ENCODE measurements at places on chromosomes 1 and 21.

GRCh38 chr1:39129514-39129913 lies 75.0 kb upstream of the MACF1 start:
- DNase-seq, result no peak

DNA sequence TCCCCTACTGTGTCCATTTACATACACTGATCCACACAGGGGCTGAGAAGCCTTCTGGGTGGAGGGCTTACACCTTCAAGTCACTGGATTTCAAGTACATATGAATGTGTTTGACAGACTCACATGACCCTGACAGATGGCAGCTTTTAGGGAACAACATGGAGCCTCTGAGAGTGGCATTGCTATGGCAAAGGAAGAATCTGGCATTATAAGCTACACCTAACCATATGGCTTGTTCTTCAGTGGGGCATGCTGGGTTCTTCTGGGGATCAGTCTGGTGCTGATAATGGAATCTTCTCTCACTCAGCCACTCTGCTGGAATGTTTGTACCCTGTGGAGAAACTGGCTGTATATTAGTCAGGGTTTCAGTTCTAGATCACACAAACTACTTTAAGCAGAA lies 68.5 kb upstream of the PDE4B start:
- peak; percentile 96 for DNase-seq

GRCh38 chr1:1124508-1124785 lies 8.6 kb upstream of the C1orf159 start:
- no peak for DNase-seq

- no peak for DNase-seq
Measured at GRCh38 chr1:178768423-178768822, 43.4 kb downstream of the RALGPS2 start.

- DNase-seq, result no peak
Measured at GRCh38 chr21:29185172-29185571, 54.7 kb downstream of the MAP3K7CL start.

DNA sequence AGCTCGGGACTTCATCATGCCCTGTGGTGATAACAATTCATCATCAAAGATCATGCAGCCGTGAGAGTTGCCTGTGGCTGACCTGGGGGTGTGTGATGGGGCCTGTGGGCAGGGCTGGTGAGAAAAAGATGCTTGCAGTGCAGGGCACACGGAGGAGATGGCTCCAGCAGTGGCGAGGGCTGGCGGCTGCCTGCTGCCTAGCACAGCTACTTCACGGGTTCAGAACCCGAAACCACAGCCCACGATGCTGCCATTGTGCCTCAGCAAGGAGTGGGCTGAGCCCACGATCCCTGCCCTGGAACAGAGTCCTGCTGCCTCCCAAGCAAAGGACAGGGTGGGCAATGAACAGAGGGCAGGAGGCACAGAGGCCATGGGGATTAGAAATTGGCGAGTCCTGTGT lies 631 bp upstream of the KRTAP10-9 start:
- no peak for DNase-seq

- no peak for DNase-seq
Measured at GRCh38 chr1:169200319-169200718, 93.8 kb downstream of the ATP1B1 start.

DNA sequence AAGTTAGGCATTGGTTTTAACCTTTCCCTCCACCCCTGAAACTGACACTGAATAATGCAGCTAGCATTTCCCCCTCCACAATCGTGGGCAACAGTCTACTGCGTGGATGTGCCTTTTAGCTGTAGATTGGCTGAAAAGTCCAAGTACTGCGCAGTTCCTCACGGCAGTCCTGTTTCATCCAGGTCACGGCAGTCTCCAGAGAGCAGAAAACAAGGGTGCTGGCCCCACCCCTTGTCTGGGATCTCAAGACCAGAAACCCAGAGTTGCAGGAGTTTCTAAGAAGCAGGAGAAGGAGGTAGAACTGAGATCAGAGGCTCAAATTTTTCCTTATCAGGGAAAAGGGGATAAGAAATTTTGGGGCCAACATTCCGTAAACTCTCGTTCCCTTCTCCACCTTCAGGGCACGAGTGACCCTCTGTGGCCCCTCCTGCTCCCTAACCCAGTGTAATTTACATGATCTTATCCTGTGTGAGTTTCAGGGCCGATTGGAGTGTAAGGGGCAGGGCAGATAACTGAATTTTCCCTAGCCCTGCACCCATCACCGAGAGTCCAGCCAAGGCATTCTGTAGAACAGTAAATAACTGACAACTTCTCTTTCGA lies 25.9 kb upstream of the PLA2G2C start:
- no peak for DNase-seq

DNA sequence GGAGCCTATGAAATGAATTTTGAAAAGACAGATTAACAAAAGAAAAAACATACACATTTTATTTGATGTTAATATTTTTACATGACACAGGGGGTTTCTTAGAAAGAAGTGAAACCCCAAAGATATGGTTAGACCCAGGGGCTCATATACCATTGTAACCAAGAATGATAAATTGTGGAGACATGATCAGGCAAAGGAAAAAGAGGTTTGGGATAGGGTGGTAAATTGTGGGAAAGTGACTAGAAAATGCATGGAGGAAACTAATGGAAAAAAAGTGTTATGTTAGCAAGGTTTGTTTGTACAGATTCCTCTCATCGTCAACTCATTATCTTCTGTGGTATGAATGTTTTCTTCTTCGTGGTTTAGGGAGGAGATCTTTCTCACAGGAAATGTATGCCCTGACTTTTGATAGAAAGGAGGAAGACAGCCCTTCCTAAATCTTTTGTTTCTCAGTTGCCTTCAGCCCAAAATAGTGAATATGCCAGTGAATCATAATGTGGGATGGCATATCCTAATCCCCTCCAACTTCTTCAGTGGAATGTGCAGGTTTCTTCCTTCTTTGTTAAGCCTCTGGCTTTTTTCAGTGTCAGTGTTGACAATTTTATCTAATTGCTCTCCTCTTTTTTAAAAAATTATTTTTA lies 140.4 kb upstream of the UBE2U start:
- DNase-seq, result no peak

DNA sequence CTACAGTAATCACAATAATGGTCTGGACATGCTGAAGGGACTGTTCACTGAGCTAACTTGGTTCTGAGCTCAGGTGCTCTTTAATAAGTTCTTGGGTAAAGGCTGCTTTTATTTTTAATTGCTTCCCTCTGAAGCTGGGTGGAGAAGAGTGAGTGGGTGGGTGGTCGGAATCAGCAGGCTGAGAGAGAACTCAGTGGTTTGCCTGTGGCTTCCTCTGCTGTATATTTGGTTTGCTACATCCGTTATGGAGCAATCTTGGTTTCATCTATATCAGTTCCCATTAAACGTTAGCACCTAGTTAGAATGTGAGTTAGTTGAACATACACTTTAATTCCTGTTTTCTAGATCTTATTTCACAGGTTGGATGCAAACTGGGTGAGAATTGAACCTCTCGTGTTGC lies 23.3 kb downstream of the CNIH4 start:
- no peak for DNase-seq

- no peak for DNase-seq
Measured at GRCh38 chr21:42294273-42294880, 20.8 kb downstream of the TFF3 start.

GRCh38 chr1:6544831-6545230 lies 9.5 kb downstream of the NOL9 start:
- DNase-seq, result no peak

GRCh38 chr1:52733368-52733767 lies 7.1 kb downstream of the ZYG11B start:
- DNase-seq, result no peak

DNA sequence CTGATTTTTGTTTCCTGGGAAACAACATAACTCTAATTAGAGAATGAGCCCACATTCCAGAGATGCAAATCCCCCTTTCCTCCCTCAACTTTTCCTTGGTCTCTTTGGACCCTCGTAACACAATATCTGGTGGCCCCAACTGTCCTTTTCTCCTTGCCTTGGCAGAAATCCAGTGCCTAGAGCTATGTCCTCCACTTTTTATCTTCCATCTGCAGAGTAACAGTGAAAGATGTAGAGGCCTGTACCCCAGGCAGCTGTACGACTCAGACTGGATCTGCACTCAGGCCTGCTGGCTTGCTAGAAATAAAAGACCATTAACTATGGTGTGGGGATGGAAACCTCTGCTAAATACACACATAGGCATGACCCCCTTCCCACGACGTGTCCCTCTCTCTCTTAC lies 72.0 kb downstream of the WARS2 start:
- no peak for DNase-seq

DNA sequence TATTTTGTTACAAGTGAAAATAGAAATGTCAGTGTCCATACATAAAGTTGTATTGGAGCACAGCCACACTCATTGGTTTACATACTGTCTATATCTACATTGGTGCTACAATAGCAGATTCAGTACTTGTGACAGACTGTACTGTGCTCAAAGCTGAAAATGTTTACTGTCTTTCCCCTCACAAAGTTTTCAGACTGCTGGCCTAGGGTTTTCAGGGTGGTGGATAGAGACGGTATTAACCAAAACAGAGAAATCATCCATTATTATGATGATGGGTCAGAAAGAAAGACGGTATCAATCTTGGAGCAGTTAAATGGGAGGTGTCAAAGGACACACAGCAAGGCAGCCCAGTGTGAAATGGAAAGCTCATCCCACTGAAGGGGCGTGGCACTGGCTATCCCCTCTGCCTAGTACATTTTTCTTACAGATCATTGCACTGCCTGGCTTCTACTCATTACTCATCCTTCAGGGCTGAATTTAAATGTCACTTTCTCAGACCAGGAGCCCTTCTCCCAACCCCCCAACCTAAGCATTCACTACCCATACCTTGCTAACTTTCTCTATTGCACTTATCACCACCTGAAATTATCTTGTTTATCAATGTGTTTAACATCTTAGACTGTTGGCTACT lies 10.2 kb downstream of the JAK1 start:
- DNase-seq, result no peak

- no peak for DNase-seq
Measured at GRCh38 chr1:184462990-184463389, 76.2 kb downstream of the C1orf21 start.

DNA sequence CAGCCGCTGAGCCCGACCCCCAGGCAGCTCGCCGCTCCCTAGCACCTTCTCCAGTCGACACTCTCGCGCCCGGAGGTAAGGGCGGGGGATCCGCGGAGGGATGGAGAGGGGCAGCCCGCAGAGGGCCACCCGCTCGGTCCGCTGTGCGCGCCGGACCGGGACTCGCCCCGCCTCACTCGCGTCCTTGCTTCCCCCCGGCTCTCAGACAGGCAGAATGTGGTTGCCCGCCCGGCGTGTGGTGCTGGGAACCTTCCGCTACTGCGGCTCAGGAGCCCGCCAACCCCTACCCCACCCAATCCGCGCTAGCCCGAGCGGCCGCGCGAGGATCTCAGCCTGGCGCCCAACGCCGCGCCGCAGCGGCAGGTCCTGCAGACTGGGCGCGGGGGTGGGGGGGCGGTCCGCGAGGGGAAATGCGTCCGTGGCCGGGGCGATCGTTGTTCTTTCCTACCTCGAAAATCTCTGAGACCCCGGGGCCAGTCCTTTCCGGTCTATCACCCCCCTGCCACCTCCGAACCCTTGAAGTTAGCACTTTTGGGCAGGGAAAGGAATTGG lies 404 bp downstream of the LRRC8C start:
- no peak for DNase-seq

DNA sequence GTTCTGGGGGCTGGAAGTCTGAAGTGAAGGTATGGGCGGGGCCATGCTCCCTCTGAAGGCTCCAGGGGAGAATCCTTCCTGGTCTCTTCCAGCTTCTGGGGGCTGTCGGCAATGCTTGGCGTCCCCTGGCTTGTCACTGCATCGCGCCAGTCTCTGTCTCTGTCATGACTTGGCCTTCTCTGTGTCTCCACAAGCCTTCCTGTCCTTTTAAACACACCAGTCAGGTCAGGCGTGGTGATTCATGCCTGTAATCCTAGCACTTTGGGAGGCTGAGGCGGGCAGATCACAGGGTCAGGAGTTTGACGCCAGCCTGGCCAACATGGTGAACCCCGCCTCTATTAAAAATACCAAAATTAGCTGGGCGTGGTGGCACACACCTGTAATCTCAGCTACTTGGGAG lies 125.3 kb downstream of the ACTL8 start:
- DNase-seq, result no peak

DNA sequence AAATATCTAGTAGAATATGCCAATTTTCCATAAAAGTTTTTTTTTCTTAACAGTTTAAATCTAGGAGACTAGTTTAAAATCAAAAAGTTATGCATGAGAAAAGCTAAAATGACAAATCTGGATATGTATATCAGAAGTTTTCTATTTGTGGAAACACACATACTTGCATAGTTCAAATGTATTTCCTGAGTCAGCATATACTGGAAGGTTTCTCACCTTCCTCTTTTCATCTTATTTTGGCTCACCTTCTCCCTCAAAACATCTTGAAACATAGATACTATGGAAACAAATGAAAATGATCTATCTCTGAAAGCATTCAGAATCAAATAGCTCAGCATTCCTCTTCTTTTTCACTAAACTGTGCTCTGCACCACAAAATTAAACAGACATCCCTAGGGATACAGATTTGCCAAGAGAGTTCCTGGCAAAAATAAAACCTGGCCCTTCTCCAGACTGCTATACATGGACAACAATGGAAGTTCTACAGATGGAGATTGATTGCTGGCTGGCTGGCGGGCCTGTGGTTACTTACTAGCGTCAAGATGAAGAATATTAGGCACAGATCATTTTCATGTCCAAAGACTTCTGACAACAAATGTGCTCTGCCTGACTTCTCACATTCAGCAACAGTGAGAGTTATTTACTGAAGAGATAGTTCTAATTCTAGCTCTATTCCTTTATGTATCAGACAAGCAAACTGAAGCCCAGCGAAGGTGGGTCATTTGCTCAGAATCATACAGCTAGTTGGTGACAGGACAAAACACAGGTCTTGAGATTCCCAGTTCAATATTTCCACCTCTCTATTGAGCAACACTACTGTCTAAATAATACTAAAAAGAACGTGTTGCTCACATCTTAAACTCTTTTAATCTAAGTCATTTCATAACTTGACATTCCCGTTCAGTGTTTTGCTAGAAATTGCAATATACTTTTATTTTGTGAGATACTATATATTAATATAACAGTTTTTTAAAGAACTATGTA lies 26.6 kb downstream of the DIPK1A start:
- no peak for DNase-seq

DNA sequence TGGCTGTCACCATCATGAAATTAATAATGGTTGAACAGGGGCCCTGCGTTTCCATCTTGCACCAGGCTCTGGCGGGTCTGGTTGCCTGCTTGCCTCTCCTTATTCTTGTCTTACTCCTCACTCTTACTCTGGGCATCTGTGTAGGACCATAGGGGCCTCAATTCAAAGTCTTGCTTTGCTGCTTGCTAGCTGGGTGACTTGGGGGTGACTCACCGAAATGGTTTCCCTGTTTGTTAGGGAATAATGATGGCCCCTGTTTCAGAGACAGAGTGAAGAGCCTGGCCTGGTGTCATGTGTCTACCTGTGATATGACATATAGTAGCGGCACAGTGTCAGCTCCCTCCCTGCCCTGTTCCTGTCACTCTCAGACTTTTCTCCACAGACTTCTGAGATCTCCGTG lies 24.6 kb downstream of the KCNC4 start:
- DNase-seq, result no peak

GRCh38 chr1:58979086-58979485 lies 195.2 kb upstream of the JUN start:
- no peak for DNase-seq

- DNase-seq, result no peak
Measured at GRCh38 chr1:149993181-149993580, 17.3 kb downstream of the OTUD7B start.
